ENCODE measurements at places on chromosomes 11 and 22. TPM values are rescaled to one million over a fixed set of nuclear protein-coding genes. Genes with fewer than 3 reads are reported as not detected.

Gene TPST2
- 43.1 TPM for total RNA-seq

Gene OSBP2
- 0.14 TPM for total RNA-seq

Gene HEPN1
- not detected for total RNA-seq

Gene EPS8L2
- 13.0 TPM for total RNA-seq

Gene LMO2
- total RNA-seq: not detected

Gene PGA3
- total RNA-seq: not detected

Gene CSNK2A3
- not detected for total RNA-seq

Gene MRPL11
- 112 TPM for total RNA-seq

Gene PTS
- 36.8 TPM for total RNA-seq

Gene A4GALT
- total RNA-seq: not detected

Measured in natural killer cell treated with Interleukin-12 subunit alpha and Interleukin-12 subunit beta and Interleukin-15 and Interleukin-18, amount 100 ng/mL, for 72 hours (primary cell).